ENCODE measurements at places on chromosomes 5 and 9.

DNA sequence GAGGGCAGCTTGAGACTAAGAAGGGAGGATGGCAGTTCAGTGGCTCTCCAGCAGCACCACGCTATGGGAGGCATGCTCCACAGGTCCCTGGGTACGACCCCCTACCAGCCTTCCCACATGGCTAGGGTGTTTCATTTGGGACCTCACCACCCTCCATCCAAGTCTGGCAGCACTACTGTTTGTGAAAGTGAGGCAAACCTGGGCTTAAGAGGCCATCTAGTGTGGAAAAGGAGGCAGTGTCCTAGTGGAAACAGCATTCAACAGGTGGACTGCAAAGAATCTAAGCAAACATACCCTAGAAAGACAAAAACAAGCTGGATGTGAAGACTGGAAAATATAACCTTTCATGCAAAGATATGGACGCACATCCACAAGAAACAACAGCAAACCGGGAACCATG lies 4.8 kb upstream of the C5orf47 start:
- H3K27ac ChIP-seq = no peak overlapping the region
- H3K36me3 ChIP-seq = no peaks in the 10 kb centered on the region
- H3K27me3 ChIP-seq = peaks cover 7% of the 10 kb centered on the region
- H3K4me3 ChIP-seq = no peak overlapping the region

- no peak for DNase-seq
- H3K27ac ChIP-seq = no peak overlapping the region
- H3K4me3 ChIP-seq = no peak overlapping the region
Observed at GRCh38 chr5:72057816-72058215, 49.5 kb upstream of the MAP1B start.

- H3K27ac ChIP-seq = peak overlapping the region; percentile 38
- H3K27me3 ChIP-seq = no peaks in the 10 kb centered on the region
- H3K36me3 ChIP-seq = no peaks in the 10 kb centered on the region
- H3K4me1 ChIP-seq = peaks cover 76% of the 10 kb centered on the region
Observed at GRCh38 chr9:94920420-94921091, 194.1 kb downstream of the AOPEP start.

DNA sequence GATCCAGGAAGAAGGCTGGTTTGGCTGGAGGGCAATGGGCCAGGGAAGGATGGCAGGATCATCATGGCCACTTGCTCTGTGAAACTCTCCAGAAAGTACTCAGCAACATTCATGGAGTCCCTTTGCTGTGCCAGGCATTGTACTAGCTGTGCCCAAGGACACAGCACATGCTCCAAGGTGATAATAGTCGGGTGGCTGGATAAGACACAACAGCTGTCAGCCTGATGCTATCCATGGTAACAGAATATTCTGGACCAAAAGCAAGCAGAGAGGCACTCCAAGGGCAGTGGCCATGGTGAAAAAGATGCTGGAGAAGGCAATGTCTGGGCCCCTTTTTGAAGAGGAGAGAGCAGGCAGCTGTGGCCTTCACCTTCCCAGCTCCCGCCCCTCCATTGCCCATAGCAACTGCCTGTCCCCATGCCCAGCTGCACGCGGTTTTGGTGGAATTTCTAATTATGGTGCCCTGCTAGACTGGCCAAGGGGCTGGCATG lies 113.8 kb upstream of the CPEB4 start:
- no peak overlapping the region for H3K27ac ChIP-seq
- no peak for DNase-seq
- no peaks in the 10 kb centered on the region for H3K36me3 ChIP-seq
- no peak overlapping the region for H3K4me3 ChIP-seq
- no peaks in the 10 kb centered on the region for H3K4me1 ChIP-seq

DNA sequence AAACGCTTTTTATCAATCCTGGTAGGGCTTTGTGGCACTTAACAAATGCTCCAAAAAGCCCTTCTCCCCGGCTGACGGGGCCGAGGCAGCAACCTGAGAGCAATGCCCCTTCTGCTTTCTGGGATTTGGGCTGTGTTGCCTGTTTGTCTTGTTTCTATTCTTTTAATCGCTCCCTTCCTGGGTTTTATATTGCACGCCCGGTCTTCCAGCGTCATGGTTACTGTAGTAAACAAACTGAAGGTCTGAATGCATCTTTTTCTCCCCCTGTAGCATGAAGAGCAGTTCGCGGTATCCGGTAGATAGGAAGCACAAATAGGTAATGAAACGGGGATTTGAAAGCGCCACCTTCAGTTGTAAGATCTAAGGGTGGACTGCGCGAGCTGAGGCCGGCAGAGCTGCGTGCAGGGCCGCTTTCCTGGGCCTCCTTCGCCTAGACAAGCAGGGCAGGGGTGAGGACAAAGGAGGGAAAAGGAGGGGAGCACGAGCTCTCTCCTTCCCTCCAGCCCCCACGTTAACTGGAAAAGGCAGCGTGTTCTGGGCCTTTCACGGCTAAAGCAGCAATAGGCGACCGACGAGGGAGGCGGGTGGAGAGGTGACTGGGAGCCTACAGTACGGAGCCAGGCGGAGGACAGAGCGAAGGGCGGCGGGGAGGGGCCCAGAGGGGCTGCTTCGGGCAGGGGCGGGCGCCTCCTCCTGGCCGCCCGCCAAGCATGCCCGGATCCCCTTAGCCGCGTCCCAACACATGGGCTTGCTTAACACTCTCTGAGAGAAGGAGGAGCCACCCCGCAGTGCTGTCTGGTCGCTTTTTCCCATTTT lies 49.3 kb upstream of the ZNF366 start:
- no peak overlapping the region for H3K4me3 ChIP-seq
- H3K27ac ChIP-seq = no peak overlapping the region
- no peak for DNase-seq
- no peaks in the 10 kb centered on the region for H3K36me3 ChIP-seq
- H3K4me1 ChIP-seq = no peaks in the 10 kb centered on the region

GRCh38 chr9:126874546-126875314 lies 14.3 kb downstream of the ZBTB34 start:
- no peak for DNase-seq
- H3K4me3 ChIP-seq = no peak overlapping the region
- no peak overlapping the region for H3K27ac ChIP-seq

DNA sequence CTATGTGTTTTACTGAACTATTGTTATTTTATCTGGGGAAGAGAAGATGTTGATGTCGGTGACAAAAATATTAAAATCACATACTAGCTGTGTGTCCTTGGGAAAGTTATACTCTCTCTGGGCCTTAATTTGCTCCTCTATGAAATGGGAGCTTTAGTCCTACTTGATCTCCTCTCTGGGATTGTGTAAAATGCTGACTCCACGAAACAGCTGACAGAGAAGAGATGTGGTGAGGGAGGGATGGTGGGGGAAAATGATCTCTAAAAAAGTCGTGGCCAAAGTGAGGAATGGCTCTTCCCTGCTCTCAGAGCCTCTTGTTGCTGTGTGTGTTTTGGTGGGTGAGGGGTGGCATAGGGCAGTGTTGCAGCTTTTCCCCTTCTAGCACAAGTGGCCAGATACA lies 173.7 kb downstream of the MELK start:
- H3K27ac ChIP-seq = no peak overlapping the region
- H3K4me1 ChIP-seq = no peaks in the 10 kb centered on the region
- DNase-seq = no peak
- peaks cover 51% of the 10 kb centered on the region for H3K27me3 ChIP-seq

- no peaks in the 10 kb centered on the region for H3K36me3 ChIP-seq
- H3K27ac ChIP-seq = peak overlapping the region; percentile 97
- no peaks in the 10 kb centered on the region for H3K27me3 ChIP-seq
- H3K4me3 ChIP-seq = peak overlapping the region; percentile 56
Observed at GRCh38 chr5:139659695-139660101, 11.5 kb downstream of the CXXC5 start.

DNA sequence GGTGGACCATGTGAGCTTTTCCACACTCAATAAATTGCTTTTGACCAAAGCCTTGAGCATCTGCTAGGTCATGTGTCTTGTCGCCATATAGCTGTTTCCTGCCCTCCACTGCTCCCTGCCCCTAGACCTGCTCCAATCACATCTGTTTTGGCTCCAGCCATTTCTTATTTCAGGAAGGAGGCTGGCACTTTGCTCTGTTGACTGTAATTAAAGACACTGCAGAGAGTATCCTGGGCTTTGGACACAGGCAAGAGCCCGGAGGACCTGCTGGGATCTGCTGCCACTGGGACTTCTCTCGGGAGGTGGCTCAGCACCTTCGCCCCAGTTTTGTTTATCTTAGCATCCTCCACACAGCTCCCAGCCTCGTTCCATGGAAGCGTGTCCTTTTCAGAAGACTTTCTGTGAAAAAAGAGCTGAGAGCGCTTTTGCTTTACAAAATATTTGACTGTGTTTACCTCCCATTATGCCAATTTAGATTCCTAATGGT lies 153.2 kb downstream of the MED10 start:
- H3K27ac ChIP-seq = no peak overlapping the region
- H3K4me1 ChIP-seq = no peaks in the 10 kb centered on the region
- H3K27me3 ChIP-seq = 0 out of 2 replicates have a peak, but pooled peaks cover 7% of the 10 kb centered on the region
- no peak for DNase-seq
- no peak overlapping the region for H3K4me3 ChIP-seq

GRCh38 chr5:116379306-116379705 lies 195.3 kb downstream of the SEMA6A start:
- no peaks in the 10 kb centered on the region for H3K4me1 ChIP-seq
- H3K36me3 ChIP-seq = no peaks in the 10 kb centered on the region
- H3K4me3 ChIP-seq = no peak overlapping the region
- H3K27ac ChIP-seq = no peak overlapping the region
- H3K27me3 ChIP-seq = no peaks in the 10 kb centered on the region

DNA sequence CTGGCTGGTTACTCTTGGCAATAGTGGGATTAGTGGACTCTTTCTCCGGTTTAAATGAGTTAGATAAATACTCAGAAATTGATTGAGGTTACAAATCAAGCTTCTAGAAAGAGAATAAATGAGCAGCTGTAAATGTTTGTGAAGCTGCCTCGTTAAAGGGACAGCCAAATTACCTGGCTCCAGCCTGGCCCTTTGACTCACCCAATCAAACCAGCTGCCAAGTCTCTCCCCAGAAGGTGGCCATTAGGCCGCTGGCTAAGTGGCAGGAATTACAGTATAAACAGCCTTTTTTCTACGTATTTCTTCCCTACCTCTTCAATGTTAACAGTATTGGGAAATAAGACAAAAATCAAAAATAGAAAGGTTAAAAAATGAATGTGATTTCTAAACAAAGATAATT lies 46.0 kb upstream of the SRFBP1 start:
- no peaks in the 10 kb centered on the region for H3K27me3 ChIP-seq
- H3K4me3 ChIP-seq = no peak overlapping the region
- DNase-seq = no peak
- H3K36me3 ChIP-seq = no peaks in the 10 kb centered on the region
- no peaks in the 10 kb centered on the region for H3K4me1 ChIP-seq

GRCh38 chr5:20680718-20681302 lies 692.8 kb upstream of the CDH18 start:
- no peaks in the 10 kb centered on the region for H3K36me3 ChIP-seq
- H3K27ac ChIP-seq = no peak overlapping the region
- H3K4me3 ChIP-seq = no peak overlapping the region
- no peaks in the 10 kb centered on the region for H3K27me3 ChIP-seq
- DNase-seq = no peak
- H3K4me1 ChIP-seq = no peaks in the 10 kb centered on the region

DNA sequence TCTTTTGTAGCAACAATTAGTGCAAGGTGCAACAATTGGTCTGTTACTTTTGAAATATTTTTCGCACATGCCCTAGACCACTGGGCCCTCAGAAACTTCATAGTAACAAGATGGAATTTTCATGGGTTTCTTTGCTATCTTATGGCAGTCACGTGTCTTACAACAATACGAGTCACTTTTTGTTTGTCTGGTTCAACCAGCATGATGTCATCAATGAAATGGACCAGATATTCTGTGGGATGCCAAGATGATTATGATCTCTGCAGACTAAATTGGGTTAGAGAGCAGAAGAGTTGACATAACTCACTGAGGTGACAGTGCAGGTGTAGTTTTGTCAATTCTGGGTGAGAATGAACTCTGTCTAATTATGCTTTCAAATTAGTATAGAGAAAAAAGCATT lies 239.6 kb upstream of the RIOK2 start:
- no peak overlapping the region for H3K4me3 ChIP-seq
- no peak overlapping the region for H3K27ac ChIP-seq
- no peaks in the 10 kb centered on the region for H3K4me1 ChIP-seq
- H3K36me3 ChIP-seq = no peaks in the 10 kb centered on the region
- H3K27me3 ChIP-seq = no peaks in the 10 kb centered on the region

DNA sequence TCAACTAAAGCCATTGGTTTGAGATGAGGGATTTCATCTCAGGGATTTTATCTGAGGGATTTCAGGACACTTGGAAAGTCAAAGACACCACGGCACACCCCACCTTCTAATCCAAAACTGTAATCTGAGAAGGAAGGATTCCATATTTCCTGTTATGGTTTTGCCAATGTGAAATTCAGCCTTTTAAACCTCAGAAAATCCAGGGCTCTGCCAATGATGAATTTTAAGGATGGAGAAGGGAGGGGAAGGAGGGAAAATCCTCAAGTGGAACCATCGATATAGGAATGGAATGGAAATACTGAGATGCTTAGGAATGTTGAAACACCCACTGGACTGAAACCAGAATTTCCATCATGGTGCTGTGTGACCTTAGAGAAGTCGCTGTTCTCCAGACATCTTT lies 5.3 kb downstream of the C1QTNF3 start:
- H3K36me3 ChIP-seq = no peaks in the 10 kb centered on the region
- H3K4me1 ChIP-seq = no peaks in the 10 kb centered on the region
- H3K4me3 ChIP-seq = no peak overlapping the region
- no peak overlapping the region for H3K27ac ChIP-seq
- no peaks in the 10 kb centered on the region for H3K27me3 ChIP-seq

DNA sequence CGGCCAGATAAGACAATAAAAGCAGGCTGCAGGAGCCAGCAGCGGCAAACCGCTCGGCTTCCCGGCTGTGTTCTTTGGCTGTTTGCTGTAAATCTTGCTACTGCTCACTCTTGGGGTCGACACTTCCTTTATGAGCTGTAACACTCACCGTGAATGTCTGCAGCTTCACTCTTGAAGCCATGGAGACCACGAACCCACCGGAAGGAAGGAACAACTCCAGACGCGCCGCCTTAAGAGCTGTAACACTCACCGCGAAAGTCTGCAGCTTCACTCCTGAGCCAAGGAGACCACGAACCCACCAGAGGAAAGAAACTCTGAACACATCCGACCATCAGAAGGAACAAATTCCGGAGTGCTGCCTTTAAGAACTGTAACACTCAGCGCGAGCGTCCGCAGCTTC lies 451.7 kb downstream of the AGTPBP1 start:
- no peaks in the 10 kb centered on the region for H3K4me1 ChIP-seq
- H3K4me3 ChIP-seq = no peak overlapping the region
- H3K27ac ChIP-seq = no peak overlapping the region
- no peak for DNase-seq
- H3K36me3 ChIP-seq = no peaks in the 10 kb centered on the region

- no peaks in the 10 kb centered on the region for H3K4me1 ChIP-seq
- no peaks in the 10 kb centered on the region for H3K27me3 ChIP-seq
- no peaks in the 10 kb centered on the region for H3K36me3 ChIP-seq
- DNase-seq = no peak
- H3K4me3 ChIP-seq = no peak overlapping the region
Observed at GRCh38 chr5:7606840-7607465, 211.0 kb downstream of the ADCY2 start.

- no peak overlapping the region for H3K27ac ChIP-seq
- no peak for DNase-seq
- H3K4me1 ChIP-seq = no peaks in the 10 kb centered on the region
- no peak overlapping the region for H3K4me3 ChIP-seq
- H3K27me3 ChIP-seq = no peaks in the 10 kb centered on the region
Observed at GRCh38 chr5:96214442-96215197, 218.4 kb downstream of the PCSK1 start.

- H3K36me3 ChIP-seq = no peaks in the 10 kb centered on the region
- DNase-seq = no peak
- H3K27me3 ChIP-seq = no peaks in the 10 kb centered on the region
- peaks cover 7% of the 10 kb centered on the region for H3K4me1 ChIP-seq
- no peak overlapping the region for H3K27ac ChIP-seq
Observed at GRCh38 chr9:111622626-111623025, 8.5 kb upstream of the DNAJC25 start.
